Small intestine (tissue), 16 donors: ENCODE measurements at places on chromosomes 1 and 21.

GRCh38 chr1:106080608-106081325, 975.7 kb upstream of the PRMT6 start:
- DNase-seq: no peak

GRCh38 chr1:212652609-212653008, 44.0 kb downstream of the ATF3 start:
- no peak for DNase-seq

DNA sequence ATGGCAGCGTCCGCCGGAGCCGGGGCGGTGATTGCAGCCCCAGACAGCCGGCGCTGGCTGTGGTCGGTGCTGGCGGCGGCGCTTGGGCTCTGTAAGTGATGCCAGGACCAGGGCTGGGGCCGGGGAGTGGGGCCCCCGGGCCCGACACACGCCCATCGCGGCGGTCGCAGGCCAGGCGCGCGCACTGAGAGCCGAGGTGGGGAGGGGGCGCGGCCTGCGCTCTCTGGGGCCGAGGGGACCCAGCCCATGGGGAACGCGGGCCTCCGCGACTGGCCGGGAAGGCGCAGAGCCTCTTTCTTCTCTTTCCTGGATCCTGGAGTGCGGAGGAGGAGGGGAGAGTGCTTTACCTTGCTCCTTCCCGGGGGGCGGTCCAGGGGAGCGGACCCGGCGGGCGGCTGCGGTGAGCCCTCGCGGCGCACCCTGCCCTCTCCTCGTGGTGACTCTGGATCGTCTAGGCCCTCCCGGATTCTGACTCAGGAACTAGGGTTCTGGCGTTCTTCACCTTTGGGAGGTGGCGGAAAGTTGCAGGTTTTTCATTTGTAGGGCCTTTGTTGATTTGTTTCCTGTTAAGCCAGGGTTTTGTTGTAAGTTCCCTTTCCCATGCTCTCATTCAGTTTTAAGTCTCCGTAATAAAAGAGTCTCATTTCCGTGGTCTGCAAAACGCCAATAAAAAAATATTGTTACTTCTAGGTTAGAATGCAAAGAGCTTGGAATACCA, 529 bp downstream of the MPZL1 start:
- peak; percentile 84 for DNase-seq

- no peak for DNase-seq
Measured at GRCh38 chr1:224635356-224635755, 19.2 kb downstream of the CNIH3 start.
